ENCODE measurements at places on chromosomes 13 and 19.

DNA sequence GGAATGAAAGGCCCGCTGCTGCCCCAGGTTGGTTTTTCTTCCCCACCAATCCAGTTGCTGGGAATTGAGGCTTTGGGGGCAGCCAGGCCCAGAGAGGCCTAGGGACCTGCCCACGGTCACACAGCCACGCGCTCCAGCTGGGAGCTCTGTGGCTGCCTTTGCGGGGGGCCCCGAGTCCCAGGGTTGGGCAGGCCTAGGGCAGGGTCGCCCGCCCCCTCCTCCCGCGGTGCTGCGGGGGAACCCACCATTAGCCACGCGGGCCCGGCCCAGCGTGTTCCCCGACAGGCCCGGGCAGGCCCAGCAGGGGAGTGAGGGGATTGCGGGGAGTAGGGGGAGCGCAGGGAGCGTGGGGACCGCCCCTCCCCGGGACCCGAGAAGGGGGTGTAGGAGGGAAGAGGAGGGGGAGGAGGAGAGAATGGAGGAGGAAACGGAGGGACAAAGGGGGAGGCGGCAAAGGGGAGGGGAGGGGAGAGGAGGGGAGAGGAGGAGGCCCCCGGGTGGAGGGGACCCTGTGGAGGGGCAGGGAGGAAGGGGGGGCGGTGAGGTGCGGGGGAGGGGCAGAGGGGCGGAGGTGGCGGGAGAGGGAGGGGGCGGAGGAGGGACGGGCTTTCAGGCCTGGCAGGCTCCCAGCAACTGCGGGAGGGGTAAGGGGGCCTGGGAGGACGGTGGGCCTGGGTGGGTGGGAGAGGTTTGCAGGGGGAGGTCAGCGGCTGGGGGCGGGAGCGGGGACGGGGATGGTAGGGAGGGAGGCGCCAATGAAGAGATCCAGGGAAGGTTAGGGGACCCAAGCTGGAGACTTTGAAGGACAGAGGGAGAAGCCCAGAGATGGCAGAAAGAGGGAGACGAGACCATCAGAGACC lies 12.9 kb upstream of the TLE2 start:
- no peak for DNase-seq

DNA sequence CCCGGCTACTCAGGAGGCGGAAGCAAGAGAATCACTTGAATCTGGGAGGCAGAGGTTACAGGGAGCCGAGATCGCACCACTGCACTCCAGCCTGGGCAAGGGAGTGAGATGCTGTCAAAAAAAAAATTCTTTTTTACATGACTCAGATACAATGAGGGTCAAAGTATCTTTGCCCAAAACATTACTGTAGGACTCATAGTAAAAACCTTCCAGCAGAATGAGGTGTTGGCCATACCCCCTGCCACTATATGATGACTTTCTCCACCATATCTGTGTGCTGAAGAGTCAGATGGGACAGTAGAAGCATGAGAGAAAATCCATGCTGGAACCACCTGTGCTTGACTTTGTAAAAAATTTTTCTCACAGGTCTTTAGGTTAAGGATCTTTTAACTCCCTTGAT lies 86.7 kb downstream of the COL4A2 start:
- DNase-seq: no peak

DNA sequence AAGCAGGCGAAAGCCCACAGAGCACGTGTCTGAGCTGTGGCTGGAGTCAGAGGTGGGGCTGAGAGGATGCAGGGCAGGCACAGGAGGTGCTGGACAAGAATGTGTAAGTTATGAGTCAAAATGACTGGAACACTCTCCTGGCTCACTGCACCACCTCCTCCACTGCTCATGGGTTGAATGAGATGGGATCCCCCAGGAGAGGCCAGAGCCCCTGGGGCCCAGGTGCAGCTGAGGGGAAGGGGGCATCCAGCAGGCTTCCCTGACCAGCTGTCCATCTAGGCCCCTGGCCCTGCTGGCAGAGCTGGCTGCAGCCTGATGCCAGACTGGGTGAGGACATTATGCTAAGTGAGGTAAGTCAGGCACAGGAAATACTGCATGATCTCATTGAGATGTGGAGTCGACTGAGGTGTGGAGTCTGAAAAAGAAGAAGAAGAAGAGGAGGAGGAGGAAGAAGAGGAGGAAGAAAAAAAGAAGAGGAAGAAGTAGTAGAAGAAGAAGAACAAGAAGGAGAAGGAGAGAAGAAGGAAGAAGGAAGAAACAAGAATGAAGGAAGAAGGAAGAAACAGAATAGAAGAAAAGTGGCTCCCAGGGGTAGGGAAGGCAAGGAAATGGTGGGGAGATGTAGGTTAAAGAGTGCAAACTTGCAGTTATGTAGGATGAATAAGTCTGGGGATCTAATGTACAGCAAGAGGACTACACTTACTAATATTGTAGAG lies 747.4 kb downstream of the UQCRFS1 start:
- DNase-seq: no peak

DNA sequence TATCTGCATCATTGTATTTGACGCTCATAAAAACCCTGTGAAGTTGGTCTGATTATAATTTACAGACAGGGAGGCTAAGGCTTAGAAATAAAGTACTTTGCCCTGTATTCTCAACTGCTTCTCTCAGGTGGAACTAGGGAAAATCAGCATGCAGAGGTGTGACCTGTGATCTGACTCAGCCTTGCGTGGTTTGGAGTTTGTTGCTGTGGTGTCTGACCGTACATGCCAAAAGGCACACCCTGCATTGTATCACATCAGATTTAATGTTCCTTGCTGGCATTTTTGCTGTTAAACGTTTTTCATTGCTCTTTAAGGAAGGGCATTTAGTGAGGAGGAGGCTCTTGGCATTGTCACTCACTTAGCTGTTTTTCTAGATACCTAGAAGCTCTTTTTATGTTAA lies 58.8 kb upstream of the C1QTNF9B start:
- no peak for DNase-seq

- no peak for DNase-seq
Observed at GRCh38 chr13:20150561-20150960, 10.3 kb downstream of the GJA3 start.

GRCh38 chr13:39599842-39600241 lies 3.2 kb downstream of the LHFPL6 start:
- DNase-seq: no peak

DNA sequence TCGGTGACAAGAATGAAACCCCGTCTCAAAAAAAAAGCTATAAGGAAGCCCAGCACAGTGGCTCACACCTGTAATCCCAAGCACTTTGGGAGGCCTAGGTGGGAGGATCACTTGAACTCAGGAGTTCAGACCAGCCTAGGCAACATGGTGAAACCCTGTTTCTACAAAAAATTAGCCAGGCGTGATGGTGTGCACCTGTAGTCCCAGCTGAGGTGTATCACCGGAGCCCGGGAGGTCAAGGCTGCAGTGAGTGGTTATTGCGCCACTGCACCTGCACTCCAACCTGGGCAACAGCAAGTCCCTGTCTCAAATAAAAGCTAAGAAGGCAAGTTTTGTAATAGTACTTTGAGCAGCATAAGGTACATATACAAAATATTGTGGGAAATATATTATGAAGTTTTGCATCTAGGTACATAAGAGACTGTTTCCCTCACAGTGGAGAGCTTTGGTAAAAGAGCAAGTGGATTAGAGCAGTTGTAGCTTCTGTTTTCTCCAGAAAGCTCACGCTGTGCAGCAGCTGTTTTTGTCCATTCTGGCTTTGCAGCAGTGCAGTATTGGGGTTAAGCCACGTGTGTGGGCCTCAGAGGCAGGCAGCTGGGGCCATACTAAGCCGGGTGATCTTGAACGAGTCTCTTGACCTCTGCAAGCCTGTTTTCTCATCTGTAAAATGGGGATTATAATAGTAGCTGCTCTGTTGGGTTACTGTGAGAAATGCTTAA lies 35.4 kb downstream of the ARHGAP35 start:
- no peak for DNase-seq

DNA sequence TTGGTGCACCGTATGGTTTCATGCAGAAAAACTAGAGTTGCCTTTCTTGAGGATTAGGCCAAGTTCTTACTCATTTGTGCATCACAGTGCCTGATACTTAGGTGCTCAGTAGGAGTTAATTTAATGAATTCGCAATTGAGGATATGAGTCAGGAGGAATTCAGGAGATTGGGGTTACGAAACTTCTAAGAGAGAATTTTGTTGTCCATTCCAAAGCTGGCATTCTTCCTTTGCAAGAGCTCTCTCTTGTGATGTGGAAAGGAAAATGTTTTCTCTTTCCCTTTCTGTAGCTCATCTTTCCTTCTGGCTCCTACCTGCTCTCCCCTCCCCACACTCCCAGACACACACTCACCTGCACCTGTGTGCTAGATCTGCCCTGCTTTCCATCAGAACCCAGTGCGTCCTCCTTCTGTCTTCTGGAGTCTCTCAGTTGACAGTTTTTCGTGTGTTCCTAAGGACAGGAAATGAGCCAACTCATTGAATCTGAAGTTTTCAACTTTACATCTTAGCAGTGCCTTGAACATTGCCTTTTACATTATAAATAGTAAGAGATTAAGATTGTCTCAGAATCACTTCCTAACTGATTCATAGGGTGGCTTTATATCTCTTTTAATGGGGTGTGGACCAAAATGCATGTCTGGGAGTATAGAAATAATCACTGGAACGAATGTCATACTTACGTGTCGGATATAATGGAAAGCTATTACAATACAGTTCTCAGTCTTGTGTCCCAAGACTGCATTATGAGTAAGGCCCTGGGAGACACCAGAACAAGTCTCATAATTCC lies 19.7 kb upstream of the ERCC5 start:
- no peak for DNase-seq
